ENCODE measurements at places on chromosomes 3 and 15. TPM values are rescaled to one million over a fixed set of nuclear protein-coding genes. Genes with fewer than 3 reads are reported as not detected.
A peak's percentile ranks its signal among the peaks of the same experiment; 100 is the strongest.

Gene NEK10
- 0.32 TPM for total RNA-seq

Gene GRM2
- not detected for total RNA-seq

Gene CCDC39
- not detected for total RNA-seq

Gene SQOR
- 15.0 TPM for total RNA-seq

- DNase-seq = peak; percentile 72
Measured at GRCh38 chr3:8239718-8240695, 261.6 kb upstream of the LMCD1 start.

DNA sequence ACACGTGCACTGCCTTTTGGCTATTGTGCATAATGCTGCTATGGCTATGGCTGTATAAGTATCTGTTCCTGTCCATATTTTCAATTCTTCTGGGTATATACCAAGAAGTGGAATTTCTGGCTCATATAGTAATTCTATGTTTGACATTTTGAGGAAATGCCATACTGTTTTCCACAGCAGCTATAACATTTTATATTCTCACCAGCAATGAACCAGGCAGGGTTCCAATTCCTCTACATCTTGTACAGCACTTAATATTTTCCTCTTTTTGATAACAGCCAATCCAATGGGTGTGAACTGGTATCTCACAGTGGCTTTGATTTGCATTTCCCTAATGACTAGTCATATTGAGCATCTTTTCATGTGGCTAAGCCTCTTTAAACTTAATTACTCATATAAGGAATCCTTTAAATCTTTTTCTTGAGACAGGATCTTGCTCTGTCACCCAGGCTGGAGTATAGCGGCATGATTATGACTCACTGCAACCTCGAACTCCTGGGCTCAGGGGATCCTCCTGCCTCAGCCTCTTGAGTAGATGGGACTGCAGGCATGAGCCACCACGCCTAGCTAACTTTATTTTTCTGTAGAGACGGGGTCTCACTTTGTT, 38.1 kb upstream of the IGDCC4 start:
- DNase-seq = no peak

- DNase-seq = no peak
Measured at GRCh38 chr3:67382536-67382935, 271.9 kb downstream of the SUCLG2 start.

DNA sequence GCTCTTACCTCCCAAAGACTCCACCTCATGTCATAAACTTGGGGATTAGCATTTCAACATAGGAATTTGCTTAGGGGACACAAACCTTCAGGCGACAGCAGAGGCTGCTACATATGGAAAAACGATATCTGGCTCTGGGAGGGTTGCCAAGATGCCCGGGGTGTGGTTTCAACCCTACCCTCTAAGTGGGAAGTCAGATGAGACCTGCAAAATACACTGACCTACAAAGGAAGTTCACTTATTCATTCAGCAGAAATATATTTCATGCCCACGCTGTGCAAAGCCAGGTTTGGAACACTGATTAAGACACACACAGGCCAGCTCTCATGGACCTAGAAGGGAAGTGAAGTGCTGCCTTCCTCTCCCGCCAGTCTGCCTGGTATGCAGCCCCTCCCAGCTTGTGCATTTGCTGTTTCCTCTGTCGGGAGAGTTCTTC, 239.3 kb downstream of the FEZF2 start:
- peak; percentile 6 for DNase-seq

DNA sequence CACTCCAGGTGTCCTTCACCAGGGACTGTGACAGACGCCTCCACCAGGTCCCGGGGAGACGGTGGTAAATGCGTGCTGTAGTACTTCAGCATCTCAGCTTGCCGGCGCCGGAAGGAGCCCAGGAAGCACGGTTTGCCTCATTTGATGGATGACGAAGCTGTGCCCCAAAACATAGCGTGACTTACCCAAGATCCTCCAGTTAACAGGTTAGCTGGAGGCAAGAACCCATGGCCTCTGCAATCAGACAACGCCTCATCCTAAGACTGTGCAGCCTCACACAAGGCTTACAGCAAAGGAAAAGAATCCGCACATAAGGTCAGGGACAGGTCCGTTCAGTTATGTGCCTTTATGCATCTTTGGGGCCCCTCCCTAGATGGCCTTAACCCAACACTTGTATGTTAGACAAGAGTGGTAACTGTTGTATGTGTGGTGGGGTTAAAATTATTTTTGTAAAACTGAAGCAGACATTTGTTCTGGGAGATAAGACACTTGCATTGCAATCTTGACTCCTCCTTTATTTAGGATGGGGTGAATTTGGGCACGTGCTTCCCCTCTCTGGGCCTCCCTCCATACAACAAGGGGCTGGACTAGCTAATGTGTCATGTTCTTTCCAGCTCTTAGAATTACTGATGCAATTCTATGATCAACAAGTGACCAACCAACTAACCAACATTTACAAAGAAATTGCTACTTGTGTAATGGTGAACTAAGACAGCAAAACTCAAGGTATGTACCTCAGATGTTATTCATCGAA, 39.4 kb downstream of the VGLL4 start:
- no peak for DNase-seq

GRCh38 chr15:73907035-73907408, 19.2 kb upstream of the LOXL1 start:
- no peak for DNase-seq

- DNase-seq = no peak
Measured at GRCh38 chr15:29403772-29404171, 134.2 kb upstream of the NSMCE3 start.

DNA sequence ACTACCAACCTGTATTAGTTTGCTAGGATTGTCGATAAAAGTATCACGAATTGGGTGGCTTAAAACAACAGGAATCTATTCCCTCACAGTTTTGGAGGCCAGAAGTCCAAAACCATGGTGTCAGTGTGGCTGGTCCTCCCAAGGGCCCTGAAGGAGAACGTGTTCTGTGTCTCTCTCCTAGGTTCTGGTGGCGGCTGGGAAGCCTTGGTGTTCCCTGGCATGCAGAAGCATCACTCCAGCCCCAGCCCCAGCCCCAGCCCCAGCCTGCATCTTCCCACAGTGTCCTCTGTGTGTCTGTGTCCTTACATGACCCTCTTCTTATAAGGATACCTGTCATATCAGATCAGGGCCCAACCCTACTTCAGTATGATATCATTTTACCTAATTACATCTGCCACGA, 272.5 kb upstream of the LYSMD4 start:
- no peak for DNase-seq

GRCh38 chr15:75597667-75598341, 18.7 kb upstream of the PTPN9 start:
- peak; percentile 52 for DNase-seq

GRCh38 chr3:33544126-33544525, 103.9 kb upstream of the UBP1 start:
- no peak for DNase-seq

DNA sequence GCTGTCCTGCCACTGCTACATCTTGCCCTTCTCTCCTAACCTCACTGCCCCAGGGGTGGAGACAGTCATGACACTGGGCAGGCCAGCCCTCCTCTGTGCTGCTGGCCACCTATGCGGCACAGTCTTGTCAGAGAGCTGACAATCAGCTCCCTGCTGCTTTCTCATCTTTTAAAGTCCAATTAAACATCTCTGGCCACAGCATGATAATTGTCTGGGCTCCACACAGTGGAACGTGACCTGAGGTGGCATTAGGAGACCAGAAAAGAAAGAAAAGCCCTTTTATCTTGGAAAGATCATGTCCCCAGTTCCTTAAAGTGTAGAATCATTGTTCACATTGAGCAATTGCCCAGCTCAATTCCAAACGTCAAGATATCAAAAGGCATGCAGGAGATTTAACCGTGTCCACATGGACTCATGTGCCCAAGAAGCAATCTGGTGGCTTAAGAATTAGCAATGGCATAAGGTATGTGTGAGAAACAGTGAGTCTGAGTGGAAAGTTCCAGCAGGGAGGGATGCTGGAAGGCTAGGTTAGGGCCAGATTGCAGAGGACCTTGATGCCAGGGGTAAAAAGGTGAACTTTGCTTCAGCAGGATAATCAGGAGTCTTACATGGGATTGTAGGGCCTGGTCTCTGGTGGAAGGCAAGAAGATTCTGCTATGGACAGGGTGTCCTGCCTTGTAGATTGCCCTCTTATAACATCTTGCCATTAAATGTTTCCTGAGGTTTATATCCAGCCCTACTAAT, 15.3 kb upstream of the CACNA1D start:
- DNase-seq = peak; percentile 45
